ENCODE measurements at places on chromosomes 2 and 18.
A peak's percentile ranks its signal among the peaks of the same experiment; 100 is the strongest.

GRCh38 chr18:76721207-76721996, 101.0 kb upstream of the ZNF236 start:
- no peak for DNase-seq

- no peak for DNase-seq
Measured at GRCh38 chr2:25354116-25354515, 12.4 kb upstream of the DNMT3A start.

DNA sequence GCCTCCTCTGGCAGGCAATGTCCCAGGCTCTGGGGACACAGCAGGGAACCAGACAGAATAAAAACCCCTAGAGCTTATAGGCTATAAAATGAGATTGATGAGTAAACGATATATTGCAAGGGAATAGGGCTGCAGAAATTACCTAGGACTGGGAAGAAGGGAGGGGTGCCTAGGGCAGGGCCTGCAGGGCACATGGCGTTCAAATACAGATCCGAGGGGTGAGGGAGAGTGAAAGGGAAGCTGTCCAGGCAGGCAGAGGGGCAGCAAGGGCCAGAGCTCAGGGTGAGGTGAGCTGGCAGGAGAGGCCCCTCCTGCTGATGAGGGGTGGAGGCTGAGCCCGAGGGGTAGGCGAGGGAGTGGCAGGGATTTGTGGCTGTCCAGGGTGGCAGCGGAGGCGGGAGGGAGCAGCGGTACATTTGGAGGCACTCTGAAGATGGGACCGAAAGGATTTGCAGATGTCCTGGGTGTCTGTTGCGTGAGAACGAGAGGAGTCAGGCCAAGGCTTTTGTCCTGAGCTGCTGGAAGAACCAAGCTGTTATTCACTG, 33.7 kb downstream of the KCNIP3 start:
- DNase-seq, result peak; percentile 58

GRCh38 chr2:86300496-86300895, 36.9 kb downstream of the REEP1 start:
- no peak for DNase-seq

DNA sequence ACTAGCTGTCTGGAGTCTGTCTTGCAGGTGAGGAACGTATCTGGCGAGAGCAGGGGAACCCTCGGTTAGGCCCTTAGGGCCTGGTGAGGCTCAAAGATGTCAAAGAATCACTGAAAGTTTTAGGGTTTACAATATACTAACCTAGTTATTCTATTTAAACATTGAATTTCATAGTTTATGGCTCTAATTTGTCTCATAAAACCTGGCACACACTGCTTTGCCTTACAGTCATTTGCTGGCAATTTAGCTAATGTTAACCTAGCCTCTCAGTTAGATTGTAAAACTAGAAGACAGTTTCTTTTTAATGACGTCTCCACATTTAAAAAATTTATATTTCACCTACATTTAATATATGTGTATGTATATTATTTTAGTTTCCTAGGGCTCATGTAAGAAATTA, 89.6 kb upstream of the DOCK10 start:
- DNase-seq, result no peak

DNA sequence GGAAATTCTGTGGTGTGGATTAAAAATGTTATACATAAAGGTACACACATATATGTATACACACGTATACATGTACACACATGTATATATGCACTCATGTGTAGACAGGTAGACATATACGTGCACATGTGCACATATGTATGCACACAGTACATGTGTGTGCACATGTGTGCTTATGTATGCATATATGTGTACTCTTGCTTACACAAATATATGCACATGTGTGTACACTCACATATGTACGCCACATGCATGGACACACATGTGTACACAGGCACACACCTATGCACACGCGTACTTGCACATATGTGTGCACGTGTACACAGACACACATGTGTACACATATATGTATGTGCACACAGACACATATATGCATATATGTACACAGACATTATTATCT, 142.8 kb upstream of the SALL3 start:
- no peak for DNase-seq

DNA sequence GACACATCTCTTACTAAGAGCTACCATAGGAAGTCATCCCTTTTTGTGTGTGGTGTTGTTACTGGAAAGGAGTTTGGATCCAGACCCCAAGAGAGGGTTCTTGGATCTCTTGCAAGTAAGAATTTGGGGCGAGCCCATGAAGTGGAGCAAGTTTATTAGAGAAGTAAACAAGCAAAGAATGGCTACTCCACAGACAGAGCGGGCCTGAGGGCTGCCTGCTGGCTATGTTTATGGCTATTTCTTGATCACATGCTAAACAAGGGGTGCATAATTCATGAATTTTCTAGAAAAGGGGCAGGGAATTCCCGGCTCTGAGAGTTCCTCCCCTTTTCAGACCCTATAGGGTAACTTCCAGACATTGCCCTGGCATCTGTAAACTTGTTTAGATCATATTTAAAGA, 30.6 kb upstream of the PXDN start:
- no peak for DNase-seq

DNA sequence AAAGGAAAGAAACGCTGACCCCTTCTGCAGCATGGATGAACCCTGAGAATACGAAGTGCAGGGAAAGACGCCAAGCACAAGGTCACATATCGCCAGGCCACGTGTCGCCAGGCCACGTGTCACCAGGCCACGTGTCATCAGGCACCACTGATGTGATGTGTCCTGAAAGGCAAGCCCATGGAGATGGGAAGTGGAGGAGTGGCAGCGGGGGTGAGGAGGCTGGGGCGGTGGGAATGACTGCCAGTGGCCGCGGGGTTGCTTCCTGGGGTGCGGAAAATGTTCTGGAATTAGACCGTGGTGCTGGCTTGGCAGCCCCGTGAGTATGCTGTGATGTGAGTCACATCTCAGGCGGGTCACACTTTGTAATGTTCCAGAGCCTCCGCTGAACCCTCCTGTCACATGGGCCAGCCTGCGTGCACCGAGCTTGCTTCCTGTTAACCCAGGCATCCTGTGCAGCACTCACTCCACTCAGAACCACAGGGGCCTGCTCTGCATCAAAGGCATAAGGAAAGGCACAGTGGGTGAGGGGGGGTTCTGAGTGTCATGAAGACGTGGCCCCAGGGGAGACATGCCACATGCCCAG, 39.0 kb downstream of the SLC66A2 start:
- DNase-seq, result peak; percentile 74

DNA sequence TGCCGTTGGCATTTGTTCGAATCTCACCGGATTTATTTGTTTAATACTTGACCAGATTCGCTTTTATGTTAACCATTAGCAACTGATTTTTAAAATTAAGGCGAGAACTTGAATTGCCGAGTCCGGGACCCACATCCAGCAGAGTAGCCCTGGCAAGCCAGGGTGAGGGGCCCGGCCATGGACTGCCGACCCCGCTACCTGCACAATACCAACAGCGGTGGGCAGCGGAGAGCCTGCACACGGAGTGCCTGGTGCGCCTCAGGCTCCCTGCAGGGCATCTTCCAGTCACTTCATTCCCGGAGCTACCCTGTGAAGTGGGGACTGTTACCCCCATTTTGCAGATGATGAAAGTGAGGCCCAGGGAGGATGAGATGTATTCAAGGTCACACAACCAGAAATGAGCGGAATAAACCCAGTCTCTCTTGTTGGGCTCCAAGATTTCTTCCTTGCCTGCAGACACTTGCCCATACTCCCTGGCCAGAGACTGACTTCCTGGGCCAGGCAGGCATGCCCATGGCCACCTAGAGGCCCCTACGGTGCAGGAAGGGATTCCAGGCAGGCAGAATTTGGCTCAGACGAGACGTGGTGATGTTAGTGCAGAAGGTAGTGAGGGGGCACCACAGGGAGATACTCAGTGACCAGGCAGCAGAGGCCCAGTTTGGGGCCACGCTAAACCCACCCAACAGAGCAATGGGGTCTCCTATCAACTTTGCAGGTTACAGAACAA, 2.9 kb downstream of the FBLN7 start:
- DNase-seq, result no peak

GRCh38 chr2:40332191-40332826, 119.6 kb downstream of the SLC8A1 start:
- DNase-seq, result no peak

- no peak for DNase-seq
Measured at GRCh38 chr2:238636269-238637073, 209.7 kb downstream of the ASB1 start.

GRCh38 chr2:45822272-45822630, 170.8 kb downstream of the PRKCE start:
- DNase-seq, result no peak

DNA sequence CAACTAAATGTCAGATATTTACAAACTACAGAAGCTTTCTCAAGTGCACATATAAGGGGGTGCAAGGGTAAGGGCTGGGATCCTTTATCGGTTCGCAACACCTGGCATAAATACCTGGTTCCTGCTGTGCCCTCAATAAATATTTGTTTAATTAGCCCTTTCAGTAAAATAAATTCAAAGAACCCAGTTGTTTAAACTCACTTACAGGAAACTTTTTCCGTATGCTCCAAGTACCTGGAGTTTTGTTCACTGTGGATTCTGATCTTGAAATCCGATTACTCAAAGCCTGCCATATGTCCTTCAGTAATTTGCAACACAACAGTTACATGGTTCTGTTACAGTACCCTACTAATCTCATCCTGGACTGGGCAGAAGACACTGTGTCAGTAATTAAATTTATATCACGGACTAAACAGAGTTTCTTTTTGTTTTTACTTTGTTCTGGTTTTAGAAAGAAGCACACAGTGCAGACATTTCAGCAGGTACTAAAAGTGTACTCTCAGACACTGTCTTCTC, 36.9 kb downstream of the TBC1D8 start:
- DNase-seq, result no peak

- DNase-seq, result no peak
Measured at GRCh38 chr2:86135653-86136052, 29.6 kb downstream of the PTCD3 start.

DNA sequence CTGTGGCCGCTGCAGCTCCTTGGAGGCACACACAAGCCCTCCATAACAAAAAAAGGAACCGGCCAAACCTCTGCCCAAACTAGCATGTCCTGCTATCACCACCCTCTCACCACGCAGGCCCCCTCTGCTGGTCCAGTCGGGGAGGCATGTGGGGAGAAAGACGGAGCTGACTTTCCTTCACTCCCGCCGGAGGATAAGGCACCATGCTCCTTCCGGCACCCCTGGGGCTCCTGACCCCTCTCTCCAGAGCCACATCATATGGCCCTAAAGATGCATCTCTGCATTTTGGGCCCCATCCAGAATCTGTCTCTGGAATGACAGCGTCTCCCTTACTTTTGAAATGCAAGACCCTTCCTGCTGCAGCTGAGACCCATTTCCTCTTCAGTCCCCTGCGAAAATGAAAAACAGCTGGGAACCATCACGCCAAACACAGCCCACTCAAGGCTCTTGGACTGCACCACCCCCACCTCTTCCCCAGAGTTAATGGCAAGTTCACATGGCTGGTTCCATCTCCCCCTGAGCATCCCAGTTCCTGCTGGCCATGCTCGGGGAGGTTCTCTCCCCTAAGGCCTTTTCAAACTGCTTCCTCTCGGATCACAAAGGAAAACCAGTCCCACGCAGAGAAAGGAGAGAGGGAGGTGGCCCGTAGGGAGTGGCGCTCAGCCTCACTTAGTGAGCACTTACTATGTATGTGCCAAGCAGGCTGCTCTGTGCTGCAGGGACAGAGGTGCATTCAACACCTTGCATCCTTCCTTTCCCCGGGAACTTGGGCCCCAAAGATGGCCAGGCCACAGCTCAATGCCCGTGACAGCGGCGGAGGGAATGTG, 35.2 kb upstream of the MLPH start:
- no peak for DNase-seq

- no peak for DNase-seq
Measured at GRCh38 chr2:53545604-53546003, 222.0 kb upstream of the CHAC2 start.

- no peak for DNase-seq
Measured at GRCh38 chr2:43370146-43370545, 143.7 kb upstream of the ZFP36L2 start.

DNA sequence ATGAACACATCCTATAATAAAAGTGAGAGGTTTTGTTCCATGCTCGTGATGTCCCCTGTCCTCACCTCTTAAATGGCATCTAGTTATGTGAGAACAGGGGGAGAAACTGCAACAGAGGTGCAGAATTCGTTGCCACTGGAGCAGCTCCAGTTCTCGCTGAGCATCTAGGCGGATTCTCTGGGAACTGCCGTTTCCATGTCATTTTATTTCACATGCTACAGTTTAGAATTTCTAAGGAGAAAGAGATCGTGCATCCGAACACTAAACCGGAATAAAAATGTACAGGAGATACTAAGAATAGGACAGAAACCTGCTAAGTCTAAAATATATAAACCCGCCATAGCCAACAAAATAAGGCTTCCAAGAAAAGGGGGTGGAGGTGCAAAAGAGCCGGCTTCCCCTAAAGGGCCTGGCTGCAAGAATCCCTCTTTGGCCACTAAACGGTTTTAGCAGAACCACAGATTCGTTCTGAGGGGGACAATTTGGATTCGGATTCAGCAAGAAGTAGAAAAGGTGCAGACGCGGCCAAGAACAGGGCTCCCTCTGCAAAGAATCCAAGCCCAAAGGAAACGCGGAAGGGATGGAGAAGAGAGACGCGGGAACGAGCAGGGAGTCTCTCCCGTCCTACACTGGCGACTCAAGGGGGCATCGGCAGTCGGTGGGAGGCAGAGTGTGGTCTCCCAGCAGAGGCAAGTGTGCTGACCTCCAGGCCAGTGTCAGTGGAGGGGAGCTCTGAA, 1.3 kb downstream of the TMEM163 start:
- no peak for DNase-seq

DNA sequence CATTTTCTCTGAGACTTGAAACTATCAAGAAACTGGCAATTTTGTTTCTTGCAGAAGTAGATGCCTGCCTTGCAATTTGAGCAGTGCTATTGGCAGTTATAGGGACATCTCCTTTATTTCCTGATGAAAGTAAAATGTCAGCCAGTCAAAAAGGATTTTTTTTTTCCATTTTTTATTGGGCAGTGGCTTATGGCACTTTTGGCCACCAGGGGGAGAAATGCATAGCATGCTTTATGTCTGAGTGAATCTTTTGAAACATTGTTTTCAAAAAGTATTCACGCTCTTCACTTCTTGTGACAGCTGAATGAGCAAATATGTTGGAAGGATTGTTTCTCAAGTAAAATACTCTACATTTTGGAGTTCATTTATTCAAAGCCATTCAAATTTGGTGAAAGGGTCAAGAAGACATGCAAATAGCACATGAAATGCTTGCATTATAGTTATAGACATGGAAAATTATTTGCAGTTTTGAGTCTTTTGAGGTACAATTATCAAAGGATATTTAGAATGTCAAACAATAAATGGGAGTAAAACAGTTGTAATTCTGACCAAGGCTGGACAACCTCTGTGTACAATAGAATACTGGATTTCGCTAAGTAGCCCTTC, 491.0 kb downstream of the CDH2 start:
- no peak for DNase-seq

GRCh38 chr2:119108186-119108585, 50.4 kb downstream of the C1QL2 start:
- DNase-seq, result no peak

GRCh38 chr2:169649278-169649677, 44.9 kb downstream of the CFAP210 start:
- no peak for DNase-seq

DNA sequence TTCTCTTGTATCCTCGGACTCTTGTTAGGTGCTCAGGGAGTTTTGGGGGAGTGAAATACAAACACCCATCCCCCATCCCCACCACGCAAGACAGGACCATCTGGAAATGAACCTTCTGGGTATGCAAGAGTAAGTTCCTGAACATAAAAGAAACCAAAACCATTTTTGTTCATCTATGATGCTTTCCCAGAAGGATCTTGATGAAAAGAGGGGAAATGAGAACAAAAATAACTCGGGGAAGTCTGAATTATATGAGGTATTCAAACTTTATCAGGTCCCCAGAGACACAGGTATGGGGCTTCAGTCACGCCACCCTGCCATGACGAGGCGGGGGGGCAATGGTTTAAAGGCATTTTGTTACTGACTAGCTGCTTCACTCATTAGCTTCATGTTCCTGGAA, 68.6 kb upstream of the DNMT3A start:
- no peak for DNase-seq
